CD4-positive, alpha-beta memory T cell (primary cell): ENCODE measurements at places on chromosomes 3 and 15.

GRCh38 chr3:37520907-37521341, 340.8 kb upstream of the CTDSPL start:
- DNase-seq: no peak

DNA sequence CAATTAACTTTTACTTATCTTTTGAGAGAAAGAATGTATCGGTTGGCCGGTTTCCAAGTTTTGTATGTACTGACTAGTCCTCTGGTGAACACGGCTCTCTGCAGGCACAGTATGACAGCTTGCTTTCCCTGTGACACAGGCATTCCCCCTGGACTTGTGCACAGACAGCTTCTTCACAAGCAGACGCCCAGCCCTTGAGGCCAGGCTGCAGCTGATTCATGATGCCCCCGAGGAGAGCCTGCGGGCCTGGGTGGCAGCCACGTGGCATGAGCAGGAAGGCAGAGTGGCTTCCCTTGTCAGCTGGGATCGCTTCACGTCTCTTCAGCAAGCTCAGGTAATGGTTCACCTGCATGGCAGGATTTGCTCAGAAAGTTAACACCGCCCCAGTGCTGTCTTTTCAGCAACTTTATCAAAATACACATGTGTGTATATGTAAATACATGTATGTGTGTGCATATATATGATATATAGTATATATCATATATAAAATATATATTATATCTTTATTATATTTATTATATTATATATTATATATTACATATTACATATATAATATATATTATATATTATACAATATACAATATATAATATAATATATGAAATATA, 25.5 kb downstream of the FAN1 start:
- no peak for DNase-seq

GRCh38 chr15:57060799-57061198, 142.4 kb downstream of the TCF12 start:
- DNase-seq: no peak

GRCh38 chr3:171192176-171192854, 165.8 kb upstream of the SLC2A2 start:
- DNase-seq: no peak

- no peak for DNase-seq
Observed at GRCh38 chr3:133881939-133882825, 13.5 kb downstream of the RAB6B start.
